RPMI7951 (cell line): ENCODE measurements at places on chromosomes 13 and 19.

GRCh38 chr13:69108486-69108885 is 999.1 kb upstream of the ATXN8OS start:
- no peak for DNase-seq

- no peak for DNase-seq
These were observed 199.1 kb downstream of the DCT start for GRCh38 chr13:94280349-94280748.

DNA sequence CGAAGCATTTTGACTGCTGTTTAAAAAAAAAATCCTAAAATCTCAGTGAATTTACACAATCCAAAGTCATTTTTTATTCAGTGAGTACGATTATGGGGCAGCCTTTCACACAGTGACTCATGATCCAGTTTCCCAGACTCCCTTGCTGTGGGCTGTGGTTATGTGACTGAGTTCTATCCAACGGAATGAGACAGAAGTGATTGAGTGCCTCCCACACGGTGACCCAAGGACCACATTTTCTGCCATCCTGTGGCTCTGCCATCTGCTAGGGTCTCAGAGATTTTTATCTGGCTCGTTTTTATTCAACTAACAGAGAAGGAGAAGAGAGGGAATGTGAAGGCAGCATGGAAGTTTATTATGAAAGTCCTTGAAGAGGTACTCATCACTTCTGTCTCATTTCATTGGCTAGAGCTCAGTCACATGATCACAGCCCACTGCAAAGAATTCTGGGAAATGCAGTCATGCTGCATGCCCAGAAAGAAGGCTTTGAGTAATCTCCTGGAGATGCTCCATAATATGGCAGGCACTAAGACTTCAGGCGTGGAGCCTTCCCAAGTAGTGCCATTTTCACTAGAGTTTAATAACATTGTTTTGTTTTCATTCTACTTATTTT is 999.4 kb downstream of the UQCRFS1 start:
- DNase-seq: peak; percentile 67

DNA sequence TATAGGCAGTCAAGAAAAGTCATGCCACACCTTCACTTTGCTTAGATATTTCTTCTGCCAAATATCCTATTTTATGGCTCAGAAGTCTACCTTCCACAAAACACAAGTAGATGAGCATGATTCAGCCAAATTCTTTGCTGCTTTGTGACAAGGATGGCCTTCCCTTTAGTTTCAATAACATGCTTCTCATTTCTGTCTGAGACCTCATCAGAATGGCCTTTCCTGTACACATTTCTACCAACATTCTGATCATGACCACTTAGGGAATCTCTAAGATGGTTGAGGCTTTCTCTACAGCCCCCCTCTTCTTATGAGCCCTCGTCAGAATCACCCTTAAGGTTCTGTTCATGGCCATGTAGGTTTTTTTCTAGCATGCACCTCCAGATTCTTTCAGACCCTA is 96.2 kb downstream of the COL4A2 start:
- peak; percentile 40 for DNase-seq

DNA sequence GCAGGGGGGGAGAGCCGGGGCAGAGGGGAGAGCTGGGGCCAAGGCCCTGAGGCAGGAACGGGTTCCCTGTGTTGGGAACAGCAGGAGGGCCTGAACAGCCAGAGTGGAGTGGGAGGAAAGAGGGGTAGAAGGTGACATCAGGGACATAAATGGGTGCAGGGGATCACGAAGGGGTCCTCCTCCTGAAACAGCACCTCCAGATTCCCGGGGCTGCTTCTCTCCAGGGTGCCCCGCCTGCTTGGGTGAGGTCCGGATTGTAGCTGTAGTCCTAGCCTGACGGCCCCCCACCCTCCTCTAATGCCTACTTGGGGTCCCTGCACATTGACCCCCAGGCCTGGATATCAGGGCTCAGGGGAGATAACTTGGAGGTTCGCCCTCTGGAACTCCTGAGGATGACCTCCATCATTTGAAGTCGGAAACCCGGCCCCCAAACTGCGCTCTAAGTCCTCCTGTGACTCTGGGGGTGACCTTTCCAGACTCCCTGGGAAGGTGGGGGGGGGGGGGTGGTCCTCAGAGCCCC is 473 bp upstream of the SCN1B start:
- DNase-seq: no peak

- no peak for DNase-seq
These were observed 1.7 kb downstream of the ATP13A1 start for GRCh38 chr19:19661675-19662251.

DNA sequence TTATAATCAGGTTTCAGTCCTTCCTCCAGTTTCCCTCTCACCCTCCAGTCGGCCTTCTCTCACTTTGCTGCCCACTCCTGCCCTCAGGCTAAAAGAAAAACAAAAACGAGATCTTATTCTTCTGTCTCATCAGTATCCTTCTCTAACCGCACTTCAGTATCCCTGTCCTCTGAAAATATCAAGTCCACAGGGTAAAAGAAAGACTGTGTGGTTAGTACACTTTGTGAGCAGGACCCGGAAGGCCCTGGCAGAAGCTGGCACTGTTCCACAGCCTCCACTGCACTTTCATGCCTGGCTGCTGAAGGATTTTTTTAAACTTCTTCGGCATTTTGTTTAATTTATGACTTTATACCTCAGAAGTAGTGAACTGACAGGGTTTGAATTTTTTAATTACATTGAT is 51.8 kb downstream of the TM9SF2 start:
- no peak for DNase-seq

- no peak for DNase-seq
These were observed 279.9 kb downstream of the NHLRC3 start for GRCh38 chr13:39318161-39318560.

DNA sequence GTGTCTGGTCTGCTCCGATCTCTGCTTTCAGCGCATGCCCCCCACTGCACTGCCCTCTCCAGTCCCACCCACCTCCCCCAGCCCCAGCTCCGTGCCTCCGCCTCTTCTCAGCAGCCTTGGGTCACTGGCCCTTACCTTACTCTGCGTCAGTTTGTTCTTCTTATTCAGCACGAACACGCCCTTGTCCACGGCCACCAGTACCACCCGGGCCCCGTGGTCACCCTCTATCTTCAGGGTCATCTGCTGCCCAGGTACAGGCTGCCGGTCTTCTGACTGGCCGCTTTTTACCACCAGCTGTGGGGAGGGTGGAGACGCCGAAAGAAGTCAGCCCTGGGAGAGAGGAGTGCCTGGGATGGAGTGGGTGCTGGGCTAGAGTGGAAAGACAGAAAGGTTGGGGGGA is 10.9 kb downstream of the C3 start:
- no peak for DNase-seq

- DNase-seq: no peak
These were observed 4.0 kb downstream of the FXYD3 start for GRCh38 chr19:35119578-35120155.
